Activated CD8-positive, alpha-beta T cell treated with anti-CD3 and anti-CD28 coated beads for 36 hours (primary cell): ENCODE measurements at places on chromosomes 1 and 21. TPM values are rescaled to one million over a fixed set of nuclear protein-coding genes. Genes with fewer than 3 reads are reported as not detected.
A peak's percentile ranks its signal among the peaks of the same experiment; 100 is the strongest.

DNA sequence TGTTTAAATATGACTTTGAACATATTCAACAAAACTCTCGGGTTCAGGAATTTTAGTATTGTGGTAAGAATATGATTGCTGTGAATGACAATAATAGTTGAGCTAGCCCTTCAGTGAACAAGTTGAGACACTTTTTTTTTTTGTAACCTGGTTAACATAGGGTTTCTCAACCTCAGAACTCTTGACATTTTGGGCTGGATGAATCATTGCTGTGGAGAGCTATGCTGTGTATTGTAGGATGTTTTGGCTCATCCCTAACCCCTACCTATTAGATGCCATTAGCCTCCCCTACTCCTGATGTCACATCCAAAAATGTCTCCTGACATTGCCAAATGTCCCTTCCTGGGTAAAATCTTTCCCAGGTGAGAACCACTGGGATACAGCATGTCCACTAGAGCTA is 113.7 kb downstream of the RUNX1 start:
- peak; percentile 46 for DNase-seq

GRCh38 chr21:42964546-42965210 is 9.7 kb upstream of the PKNOX1 start:
- no peak for DNase-seq

The TCEA3 gene
- 8.3 TPM for total RNA-seq

The TNFAIP8L2 gene
- total RNA-seq: 16.1 TPM

The TEX38 gene
- not detected for total RNA-seq

The SCYL3 gene
- total RNA-seq: 8.4 TPM

- no peak for DNase-seq
Measured at GRCh38 chr21:25191141-25191540, 416.1 kb downstream of the MRPL39 start.

DNA sequence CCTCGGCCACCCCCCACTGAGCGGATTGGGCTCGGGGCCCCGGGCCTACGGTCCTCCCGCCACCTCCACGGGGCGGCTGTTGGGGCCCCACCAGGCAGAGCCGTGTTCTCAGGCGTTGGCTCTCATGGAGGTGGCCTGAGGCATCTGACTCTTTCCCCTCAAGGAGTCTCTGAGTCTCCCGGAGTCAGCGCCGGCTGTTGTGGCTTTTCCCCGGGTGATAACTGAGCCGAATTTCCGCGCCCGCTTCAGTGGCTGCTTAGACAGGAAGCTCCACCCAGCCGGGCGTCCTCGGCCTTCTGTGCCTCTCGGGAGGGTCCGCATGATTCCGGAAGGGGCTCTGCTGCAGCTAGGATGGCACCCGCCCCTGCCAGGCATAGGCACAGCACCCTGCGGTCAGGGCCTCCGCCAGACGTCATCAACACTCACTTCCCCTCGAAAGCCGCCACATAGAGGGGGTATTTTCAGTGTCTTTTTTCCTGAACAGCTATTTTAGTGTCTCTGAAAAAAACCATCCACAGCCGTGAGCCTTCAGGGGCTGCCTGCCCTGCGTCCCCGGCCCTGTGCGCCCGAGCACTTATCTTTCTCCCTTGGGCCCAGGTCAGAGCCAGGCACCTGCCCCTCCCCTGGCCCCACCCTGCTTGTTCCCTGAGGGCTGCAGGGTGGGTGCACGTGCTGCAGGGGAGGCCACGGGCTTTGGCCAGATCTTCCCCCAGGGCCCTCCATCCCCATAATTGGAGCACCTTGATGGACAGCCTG is 72.9 kb downstream of the SKI start:
- DNase-seq: peak; percentile 98

GRCh38 chr1:155254714-155255242 is 505 bp downstream of the ENTREP3 start:
- no peak for DNase-seq

- no peak for DNase-seq
Measured at GRCh38 chr1:225770561-225771248, 6.9 kb upstream of the SRP9 start.

- DNase-seq: no peak
Measured at GRCh38 chr1:47578026-47578720, 140.3 kb downstream of the FOXD2 start.

GRCh38 chr1:15130607-15131006 is 22.9 kb upstream of the TMEM51 start:
- no peak for DNase-seq
